ENCODE measurements at places on chromosomes 11 and 22.

DNA sequence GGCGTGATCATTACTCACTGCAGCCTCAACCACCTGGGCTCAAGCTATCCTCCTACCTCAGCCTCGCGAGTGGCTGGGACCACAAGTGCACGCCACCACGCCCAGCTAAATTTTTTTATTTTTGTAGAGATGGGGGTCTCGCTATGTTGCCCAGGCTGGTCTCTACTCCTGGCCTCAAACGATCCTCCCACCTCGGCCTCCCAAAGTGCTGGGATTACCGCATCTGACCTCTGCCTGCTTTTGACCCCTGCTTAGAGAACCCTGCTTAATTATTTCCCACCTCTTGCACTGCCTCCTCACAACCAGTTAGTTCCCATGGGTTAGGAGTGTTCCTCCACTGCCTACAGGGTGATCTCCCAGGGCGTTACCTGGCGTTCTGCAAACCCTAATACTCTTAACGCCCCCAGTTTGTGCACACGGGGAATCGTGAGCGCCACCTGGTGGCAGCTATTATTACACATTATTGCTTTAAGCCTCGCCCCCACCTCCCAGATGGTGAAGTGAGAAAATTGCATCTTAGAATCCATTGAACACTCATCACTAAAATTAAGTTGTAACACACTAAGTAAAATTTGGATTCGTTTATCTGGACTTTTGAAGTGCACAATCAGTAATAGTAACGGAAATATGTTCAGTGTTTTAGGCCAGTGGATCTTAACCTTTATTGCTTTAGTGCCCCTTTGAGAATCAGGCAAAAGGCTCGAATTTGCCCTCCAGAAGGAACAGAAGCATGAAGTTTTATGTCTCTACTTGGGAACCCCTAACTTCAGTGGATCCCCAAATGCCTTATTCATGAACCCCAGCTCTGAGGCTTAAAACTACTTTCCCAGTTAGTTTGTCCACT lies 61.4 kb upstream of the ASPHD2 start:
- DNase-seq = no peak

DNA sequence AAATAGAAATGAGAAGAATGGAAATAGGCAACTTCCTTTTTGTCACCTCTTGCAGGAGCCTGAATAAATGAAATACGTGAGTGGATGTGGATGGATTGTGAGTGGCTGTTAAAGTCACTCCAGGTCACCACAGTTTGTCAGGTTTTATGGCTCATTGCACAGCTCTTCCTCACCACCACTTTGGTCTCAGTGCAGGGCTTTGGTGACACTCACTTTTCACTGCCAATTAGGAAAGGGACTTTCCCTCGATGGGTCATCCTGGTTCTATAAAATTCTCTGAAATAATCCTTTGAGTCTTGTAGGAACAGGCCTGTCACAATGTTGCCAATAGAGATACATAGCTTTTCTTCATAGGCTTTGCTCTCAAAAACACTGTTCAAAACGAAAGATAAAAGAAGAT lies 172.4 kb upstream of the C11orf87 start:
- no peak for DNase-seq

GRCh38 chr22:24595228-24595627 lies 2.4 kb upstream of the LRRC75B start:
- no peak for DNase-seq

DNA sequence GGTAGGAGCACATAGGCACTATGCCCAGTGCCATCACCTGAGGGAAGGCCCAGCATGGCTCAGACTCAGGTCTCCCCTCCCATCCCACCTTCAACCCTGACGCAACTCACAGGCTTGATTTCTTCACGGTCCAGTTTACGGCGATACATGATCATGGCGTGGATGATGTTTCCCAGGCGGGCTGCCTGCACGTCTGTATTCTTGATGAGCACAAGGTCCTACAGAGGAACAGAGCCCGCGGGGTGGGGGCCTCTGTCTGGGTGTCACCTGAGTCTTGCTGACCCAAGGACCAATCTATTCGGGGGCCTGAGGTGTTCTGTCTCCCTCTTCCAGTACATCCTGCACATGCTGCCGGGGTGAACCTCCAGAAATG lies 3.9 kb downstream of the CPT1B start:
- no peak for DNase-seq

GRCh38 chr11:122099374-122100036 lies 16.5 kb downstream of the BLID start:
- no peak for DNase-seq

DNA sequence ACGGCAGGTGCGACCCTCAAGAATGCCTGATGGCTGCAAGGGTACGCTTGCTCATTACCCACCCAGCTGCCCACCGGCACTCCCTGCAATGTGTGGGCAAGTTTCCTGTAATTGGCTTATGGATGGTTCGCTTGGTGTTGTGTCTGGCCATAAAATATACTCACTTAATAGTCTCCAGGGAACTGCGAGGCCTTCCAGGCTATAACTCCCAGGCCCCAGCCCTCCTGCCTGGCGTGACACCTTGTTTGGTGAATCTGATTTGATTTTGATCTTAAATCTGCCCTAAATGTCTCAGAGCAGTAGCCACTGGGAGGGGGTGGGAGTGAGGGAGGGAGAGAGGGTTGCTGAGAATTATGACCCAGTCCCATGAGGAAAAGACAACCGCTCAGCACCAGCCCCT lies 572.2 kb downstream of the BUD13 start:
- DNase-seq = no peak

DNA sequence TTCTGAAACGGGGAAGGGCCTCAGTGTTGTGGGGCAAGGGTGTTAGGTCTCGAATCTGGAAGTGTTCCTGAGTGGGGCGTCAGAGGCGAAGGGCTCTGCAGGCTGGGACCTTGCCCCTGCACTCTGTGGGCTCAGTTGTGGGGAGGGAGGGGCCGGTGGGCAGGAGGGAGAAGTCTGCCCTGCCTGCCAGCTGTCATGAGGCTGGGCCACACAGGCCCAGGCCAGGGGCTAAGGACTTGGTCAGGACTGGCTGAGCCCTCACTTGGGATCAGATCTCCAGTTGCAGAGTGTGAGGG lies at the start of gene CRACR2B:
TSS of gene CRACR2B (plus strand) at position 23 of the 296 bp plus-strand sequence. CDS start 689 bp downstream, outside the sequence.
- DNase-seq = no peak

DNA sequence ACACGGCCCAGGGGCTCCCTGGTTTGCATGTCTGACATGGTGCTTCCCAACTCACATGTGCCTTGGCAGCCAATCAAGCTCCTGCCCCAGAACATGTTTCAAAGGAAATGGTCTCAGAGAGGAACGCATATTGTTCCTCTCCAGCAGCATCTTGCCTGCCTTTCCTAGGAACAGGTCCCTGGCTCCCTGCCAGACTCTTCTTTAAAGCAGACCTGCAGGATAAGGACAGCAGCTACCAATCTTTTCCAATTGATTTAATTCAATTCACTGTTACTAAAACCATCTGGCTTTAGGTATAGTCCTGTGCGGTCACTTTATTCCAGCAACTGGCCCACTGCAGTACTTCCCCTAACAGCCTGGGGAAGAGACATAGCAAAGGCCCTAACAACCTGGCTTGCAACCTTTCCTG lies 79.9 kb downstream of the AMBRA1 start:
- DNase-seq = peak; percentile 72

DNA sequence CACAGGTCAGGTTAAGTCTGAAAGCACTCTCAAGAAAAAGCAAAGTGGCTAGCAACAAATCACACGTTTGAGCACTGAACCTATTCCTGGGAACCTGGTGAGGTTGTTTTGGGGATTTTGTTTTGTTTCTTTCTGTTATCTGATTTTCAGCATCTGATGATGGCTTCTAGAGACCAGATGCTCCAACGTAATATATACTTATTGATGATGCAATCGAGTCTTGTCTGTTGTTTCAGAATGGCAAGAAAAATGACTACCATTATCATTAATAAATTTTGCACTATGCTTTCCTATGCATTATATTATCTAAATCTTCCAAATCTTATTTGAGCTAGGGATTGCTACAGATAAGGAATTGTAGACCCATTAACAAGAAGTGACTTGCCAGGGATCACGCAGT lies 312.3 kb upstream of the FAT3 start:
- DNase-seq = no peak

DNA sequence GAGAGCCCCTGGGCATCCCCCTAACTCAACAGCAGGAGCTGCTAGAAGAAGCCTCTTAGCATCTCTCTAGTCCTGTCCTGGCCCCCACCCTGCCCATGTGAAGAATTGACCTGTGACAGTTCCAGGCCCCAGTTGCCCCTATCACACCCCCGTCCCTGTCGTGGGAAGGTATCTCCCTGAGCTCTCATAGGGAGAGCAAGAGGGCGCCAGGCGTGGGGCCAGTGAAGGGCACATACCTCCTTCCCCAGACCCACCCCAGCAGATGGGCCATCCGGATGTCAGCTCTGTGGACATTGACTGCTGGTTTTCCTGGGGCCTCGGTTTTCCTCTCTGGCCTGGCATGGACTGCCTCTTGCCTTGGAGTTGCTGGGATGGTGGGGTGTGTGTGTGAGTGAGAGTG lies 29.5 kb downstream of the CD82 start:
- no peak for DNase-seq

Measured in NCI-H524 treated with DMSO at 0.1 percent for 48 hours (cell line).